MCF 10A (cell line): ENCODE measurements at places on chromosomes 13 and 19. TPM values are rescaled to one million over a fixed set of nuclear protein-coding genes. Genes with fewer than 3 reads are reported as not detected.

KIR3DL2 gene
- not detected in 2 replicates for total RNA-seq

LIN37 gene
- total RNA-seq: 19.6 and 24.6 TPM in 2 replicates

DNA sequence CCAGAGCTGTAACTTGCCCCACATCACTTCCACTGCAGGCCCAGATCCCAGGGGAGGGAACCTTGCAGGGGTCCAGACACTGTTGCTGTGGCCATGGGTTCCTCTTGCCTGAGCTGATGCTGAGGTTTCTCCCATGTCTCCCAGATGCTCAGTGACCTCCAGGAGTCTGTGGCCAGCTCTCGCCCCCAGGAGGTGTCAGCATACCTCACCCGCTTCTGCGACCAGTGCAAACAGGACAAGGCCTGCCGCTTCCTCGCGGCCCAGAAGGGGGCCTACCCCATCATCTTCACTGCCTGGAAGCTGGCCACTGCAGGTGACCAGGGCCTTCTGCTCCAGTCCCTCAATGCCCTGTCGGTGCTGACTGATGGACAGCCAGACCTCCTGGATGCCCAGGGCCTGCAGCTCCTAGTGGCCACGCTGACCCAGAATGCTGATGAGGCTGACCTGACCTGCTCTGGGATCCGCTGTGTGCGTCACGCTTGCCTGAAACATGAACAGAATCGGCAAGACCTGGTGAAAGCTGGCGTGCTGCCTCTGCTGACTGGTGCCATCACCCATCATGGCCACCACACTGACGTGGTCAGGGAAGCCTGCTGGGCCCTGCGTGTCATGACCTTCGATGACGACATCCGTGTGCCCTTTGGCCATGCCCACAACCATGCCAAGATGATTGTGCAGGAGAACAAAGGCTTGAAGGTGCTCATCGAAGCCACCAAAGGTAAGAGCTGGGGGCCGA is 12.1 kb upstream of the SLC25A42 start:
- peaks cover 39% of the 10 kb centered on the region for H3K36me3 ChIP-seq
- H3K27ac ChIP-seq: no peak overlapping the region
- no peak for DNase-seq
- H3K4me3 ChIP-seq: no peak overlapping the region
- H3K27me3 ChIP-seq: no peaks in the 10 kb centered on the region

DNA sequence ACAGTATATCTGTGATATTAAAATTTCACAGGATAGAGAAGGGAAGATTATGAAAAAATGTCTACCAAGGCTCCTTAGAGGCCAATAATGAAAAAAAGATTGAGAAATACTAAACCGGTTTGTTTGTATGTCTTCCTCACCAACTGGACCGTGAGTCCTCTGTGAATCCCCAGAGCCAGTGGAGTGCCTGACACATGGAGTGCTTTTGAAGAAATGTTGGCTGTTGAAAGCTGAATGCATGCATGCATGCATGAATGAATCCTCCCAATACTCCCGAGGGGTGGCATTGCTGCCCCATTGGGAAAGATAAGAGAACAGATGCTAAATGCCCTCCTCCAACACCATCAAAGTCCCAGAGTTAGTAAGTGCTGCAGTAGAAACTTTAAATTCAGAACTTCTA is 152.7 kb upstream of the SERP2 start:
- no peak overlapping the region for H3K27ac ChIP-seq
- no peak overlapping the region for H3K4me3 ChIP-seq
- peaks cover 20% of the 10 kb centered on the region for H3K4me1 ChIP-seq
- no peaks in the 10 kb centered on the region for H3K36me3 ChIP-seq

GRCh38 chr19:56120371-56121179 is 520 bp downstream of the ZNF787 start:
- peak overlapping the region; percentile 94 for H3K27ac ChIP-seq
- peaks cover 16% of the 10 kb centered on the region for H3K36me3 ChIP-seq
- H3K4me1 ChIP-seq: peaks cover 21% of the 10 kb centered on the region
- H3K27me3 ChIP-seq: no peaks in the 10 kb centered on the region
- H3K4me3 ChIP-seq: peak overlapping the region; percentile 83

DNA sequence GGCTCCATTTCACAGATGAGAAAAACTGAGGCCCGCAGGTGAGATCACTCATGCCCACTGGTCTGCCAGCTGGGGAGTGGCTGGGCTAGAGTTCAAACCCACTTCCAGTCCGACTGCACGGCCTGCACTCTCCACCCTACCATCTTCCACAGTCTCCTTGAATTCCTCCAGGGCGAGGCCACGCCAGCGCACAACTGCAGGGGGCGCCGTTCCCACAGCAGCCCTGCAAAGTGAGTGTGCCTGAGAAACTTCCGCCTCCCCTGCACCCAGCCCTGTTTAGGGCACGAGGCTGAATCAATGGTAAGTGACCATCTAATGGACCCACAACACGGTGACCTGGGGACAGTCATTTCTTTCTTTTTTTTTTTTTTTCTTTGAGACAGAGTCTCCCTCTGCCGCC is 829 bp upstream of the ATCAY start:
- peaks cover 24% of the 10 kb centered on the region for H3K27me3 ChIP-seq
- no peak overlapping the region for H3K4me3 ChIP-seq
- no peak for DNase-seq
- H3K36me3 ChIP-seq: no peaks in the 10 kb centered on the region
- no peak overlapping the region for H3K27ac ChIP-seq

DNA sequence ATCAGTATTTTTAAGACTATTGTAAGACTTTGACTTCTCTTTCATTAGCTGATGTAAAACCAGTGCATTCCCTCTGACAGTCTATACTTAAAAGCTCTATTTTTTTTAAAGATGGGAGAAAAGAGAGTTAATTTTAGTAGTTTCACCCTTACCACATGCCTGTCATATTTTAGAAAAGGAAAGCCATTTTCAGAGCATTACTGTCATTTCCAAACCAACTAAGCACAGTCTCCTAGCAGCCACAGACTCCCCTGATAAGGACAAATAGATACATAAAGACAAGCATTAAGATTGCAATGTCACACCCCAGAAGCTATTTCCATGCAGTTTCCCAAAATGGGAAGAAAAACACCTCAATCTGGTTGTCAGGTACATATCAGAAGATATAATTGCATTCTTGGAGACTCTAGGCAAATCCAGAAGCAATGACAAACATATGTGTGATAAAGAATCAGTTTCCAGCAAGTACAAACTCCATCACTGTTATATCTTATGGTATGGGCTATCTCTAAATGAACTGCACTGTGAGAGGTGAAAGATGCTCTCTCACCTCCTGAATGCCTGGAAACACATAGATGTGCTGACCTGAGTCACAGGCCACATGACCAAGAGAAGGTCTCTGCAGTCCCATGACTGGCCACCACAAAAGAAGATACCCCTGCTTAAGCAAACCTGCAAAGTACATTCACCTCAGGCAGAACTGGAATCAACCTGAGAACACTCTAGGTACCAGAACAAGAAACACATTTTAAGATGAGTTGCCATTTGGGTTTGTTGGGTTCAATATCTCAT is 303.3 kb downstream of the POU4F1 start:
- H3K27ac ChIP-seq: no peak overlapping the region
- no peaks in the 10 kb centered on the region for H3K36me3 ChIP-seq
- no peaks in the 10 kb centered on the region for H3K4me1 ChIP-seq
- H3K4me3 ChIP-seq: no peak overlapping the region
- peaks cover 27% of the 10 kb centered on the region for H3K27me3 ChIP-seq
